ENCODE measurements at places on chromosomes 7 and 10.
A peak's percentile ranks its signal among the peaks of the same experiment; 100 is the strongest.

- no peak for DNase-seq
Measured at GRCh38 chr10:42932735-42933447, 144.0 kb upstream of the RET start.

- no peak for DNase-seq
Measured at GRCh38 chr10:88841316-88842111, 10.1 kb downstream of the ANKRD22 start.

DNA sequence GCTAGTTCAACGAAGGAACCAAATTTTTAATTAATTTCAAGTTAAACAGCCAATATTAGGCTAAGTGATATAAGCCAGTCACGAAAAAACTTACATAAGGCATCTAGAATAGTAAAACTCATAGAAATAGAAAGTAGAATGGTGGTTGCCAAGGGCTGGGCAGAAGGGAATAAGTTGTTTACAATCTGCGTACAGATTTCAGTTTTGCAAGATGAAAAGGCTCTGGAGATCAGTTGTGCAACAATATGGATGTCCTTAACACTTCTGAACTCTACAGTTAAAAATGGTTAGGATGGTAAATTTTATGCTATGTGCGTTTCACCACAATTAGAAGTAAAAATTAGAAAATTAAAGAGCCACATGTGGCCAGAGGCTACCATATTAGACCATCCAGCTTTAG is 13.3 kb downstream of the SCRN1 start:
- no peak for DNase-seq

DNA sequence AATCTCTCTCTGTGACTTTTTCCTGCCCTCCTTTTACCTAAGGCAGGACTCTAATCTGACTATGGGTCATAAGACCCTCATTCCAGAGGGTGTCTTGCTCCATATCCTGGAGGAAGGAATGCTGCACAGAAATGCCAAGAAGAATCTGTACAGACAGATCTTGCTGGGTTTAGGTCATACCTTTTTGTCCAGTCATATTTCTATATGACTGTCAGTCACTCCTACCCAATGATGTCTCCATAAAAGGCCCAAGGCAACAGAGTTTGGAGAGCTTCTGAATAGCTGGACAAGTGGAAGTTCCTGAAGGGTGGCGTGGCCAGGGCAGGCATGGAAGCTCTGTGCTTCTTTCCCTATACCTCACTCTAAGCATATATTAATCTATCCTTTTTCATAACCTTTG is 47.5 kb downstream of the FEZF1 start:
- no peak for DNase-seq

DNA sequence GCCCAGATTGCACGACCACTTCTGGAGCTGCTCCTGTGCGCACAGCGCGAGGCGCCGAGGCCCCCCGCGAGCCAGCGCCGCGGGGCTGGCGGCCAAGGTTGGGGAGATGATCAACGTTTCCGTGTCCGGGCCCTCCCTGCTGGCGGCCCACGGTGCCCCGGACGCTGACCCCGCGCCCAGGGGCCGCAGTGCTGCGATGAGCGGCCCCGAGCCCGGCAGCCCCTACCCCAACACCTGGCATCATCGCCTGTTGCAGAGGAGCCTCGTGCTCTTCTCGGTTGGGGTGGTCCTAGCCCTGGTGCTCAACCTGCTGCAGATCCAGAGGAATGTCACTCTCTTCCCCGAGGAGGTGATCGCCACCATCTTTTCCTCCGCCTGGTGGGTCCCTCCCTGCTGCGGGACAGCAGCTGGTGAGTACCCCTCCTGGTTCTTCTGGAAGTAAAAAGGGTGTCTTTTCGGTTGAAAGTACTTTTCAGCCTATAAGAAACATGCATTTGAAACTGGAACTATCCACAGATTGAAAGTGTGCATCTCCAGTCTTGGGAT is 683 bp downstream of the INSIG1 start:
- no peak for DNase-seq

GRCh38 chr7:74355091-74355490 is 65.9 kb downstream of the CLIP2 start:
- peak; percentile 8 for DNase-seq

DNA sequence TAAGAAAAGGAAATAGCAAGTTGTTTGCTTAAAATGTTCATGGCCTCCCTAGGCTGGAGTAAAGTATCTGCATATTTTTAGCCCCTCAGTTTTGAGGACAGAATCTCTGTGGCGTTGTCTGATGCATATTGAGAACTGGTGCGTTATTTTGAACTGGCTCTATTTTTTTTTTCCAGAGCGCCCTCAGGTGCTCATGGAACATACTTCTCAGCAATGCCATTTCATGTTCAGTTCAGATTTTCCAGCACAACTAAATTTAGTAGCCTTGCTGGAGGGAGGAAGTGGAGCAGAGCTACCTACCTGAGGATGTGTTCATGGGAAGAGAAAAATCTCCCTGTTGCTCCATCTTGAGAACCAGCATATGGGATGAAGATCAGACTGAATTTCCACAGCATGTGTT is 870.5 kb downstream of the LRMDA start:
- no peak for DNase-seq

GRCh38 chr7:90828601-90829000 is 232.5 kb downstream of the CDK14 start:
- DNase-seq: no peak

DNA sequence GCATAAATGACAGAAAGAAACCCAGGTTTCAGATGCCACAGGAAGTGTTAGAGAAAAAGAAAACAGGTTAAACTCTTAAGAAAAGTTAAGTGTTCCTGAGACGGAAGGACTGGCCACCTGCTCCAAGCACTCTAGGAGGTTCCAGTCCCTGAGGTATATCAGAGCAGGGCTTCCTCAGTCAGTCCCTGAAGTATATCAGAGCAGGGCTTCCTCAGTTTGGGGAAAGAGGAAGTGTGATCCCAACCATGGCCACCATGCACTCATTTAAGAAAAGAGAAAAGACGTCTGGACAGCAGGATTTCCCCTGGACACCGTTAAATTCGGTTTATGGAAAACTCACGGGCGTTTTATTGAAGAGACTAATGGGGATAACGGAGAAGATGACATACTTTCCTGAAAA is 133.4 kb upstream of the PFKP start:
- DNase-seq: no peak

DNA sequence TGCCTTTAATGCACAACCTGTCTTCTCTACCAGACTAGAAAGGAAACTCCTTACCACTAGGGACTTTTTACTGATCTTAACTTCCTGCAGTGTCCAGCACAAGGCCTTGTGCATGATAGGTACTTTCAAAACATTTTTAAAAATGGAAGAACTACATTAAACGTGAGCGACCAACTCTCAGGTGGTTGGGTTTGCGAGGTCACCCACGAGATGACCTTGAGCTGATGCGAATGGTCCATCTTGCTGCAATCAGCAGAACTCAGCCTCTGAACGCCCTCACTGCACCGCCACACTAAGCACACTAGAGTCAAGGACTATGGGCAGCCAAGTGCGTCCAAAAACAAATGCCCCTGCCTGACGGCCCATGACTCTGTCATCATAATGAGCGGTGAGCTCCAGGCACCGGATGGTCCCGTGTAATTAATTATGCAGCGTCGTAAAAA is 34.9 kb upstream of the PTF1A start:
- DNase-seq: no peak

Measured in NCI-H1436 (cell line).